ENCODE measurements at places on chromosomes 11 and 22. TPM values are rescaled to one million over a fixed set of nuclear protein-coding genes. Genes with fewer than 3 reads are reported as not detected.

RAB38 gene
- 3.2 TPM for total RNA-seq

SF3B2 gene
- total RNA-seq, result 278 TPM

SCGB1A1 gene
- total RNA-seq, result not detected

MFRP gene
- not detected for total RNA-seq

ZNF280B gene
- 2.3 TPM for total RNA-seq

MOGAT2 gene
- not detected for total RNA-seq

MAPK8IP2 gene
- total RNA-seq, result 0.11 TPM

MMP3 gene
- not detected for total RNA-seq

DNA sequence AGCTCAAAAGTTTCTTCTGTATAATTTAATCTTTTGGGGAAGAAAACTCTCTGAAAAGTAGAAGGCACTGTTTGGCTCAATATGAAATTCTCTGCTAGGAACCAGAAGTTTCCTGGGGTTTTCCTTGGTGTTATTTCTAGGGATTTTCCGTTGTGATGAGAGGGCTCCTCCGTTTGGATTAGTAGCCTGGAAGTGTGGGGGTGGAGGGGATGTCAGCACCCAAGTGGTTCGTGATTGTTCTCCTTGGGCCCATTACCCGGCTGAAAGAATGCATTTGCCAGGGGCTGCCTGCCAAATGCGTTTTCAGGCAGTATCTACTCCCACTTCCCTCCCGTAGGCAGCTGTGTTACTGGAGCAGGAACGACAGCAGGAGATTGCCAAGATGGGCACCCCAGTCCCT is 4.3 kb downstream of the SF3B2 start:
- no peak overlapping the region for H3K4me3 ChIP-seq
- no peaks in the 10 kb centered on the region for H3K27me3 ChIP-seq
- H3K4me1 ChIP-seq, result peaks cover 39% of the 10 kb centered on the region
- peaks cover 74% of the 10 kb centered on the region for H3K36me3 ChIP-seq
- no peak for DNase-seq

- H3K27ac ChIP-seq, result no peak overlapping the region
- peak overlapping the region; percentile 54 for H3K4me3 ChIP-seq
- no peak for DNase-seq
- H3K4me1 ChIP-seq, result peaks cover 25% of the 10 kb centered on the region
- peaks cover 59% of the 10 kb centered on the region for H3K27me3 ChIP-seq
Observed at GRCh38 chr11:46390331-46391171, 1.0 kb downstream of the CHRM4 start.

DNA sequence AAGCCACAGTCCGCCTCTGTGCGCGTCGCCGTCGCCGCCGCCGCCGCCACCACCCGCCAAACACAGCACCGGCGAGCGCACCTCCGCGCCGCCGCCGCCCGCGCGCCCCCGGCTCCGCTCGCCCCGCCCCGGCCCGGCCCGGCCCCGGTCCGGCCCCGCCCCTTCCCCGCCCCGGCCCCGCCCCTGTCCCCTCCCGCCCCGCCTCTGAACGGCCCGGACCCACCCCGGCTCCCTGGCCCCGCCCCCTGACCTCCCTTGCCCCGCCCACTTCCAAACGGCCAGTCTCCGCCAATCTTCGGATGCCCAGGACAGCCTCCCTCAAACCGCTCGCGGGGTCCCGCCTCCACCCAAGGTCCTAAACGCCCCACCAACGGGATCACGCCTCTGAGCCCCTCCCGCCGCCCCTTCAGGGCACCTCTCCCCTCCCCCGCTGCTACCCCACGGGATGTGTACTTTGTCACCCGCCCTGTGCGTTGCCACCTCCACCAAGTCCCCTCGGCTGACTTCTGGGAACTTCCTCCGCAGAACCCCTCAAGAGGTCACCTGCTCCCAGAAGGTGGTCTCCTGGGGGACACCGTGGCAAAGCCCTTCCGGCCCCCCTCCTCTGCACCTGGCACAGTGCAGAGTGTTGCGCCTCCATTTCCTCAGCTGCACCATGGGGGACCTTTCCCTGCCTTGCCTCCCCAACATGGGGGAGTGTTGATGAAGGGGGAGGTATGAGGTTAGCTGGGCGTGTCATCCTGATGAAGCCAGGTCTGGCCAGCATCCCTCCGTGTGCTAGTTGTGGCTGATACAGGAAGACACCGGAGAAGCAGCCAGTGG is at the start of gene KIAA0930:
Gene KIAA0930 (minus strand): TSS at position 85 of the 822 bp plus-strand sequence. CDS start 191 bp downstream, outside the sequence.
- peak within 1 kb of the TSS; percentile 84 for H3K27ac ChIP-seq
- no peaks in the 10 kb centered on the region for H3K27me3 ChIP-seq
- DNase-seq, result peak; percentile 91
- peak within 1 kb of the TSS; percentile 93 for H3K4me3 ChIP-seq

GRCh38 chr11:11086979-11087378 is 229.1 kb upstream of the ZBED5 start:
- no peaks in the 10 kb centered on the region for H3K36me3 ChIP-seq
- H3K27ac ChIP-seq, result no peak overlapping the region
- H3K27me3 ChIP-seq, result no peaks in the 10 kb centered on the region
- peaks cover 2% of the 10 kb centered on the region for H3K4me1 ChIP-seq
